Stomach (tissue), 19 donors: ENCODE measurements at places on chromosomes 1 and 21. TPM values are rescaled to one million over a fixed set of nuclear protein-coding genes. Genes with fewer than 3 reads are reported as not detected.

FAAH gene
- 52.9 TPM for total RNA-seq

ENAH gene
- total RNA-seq: 70.1 TPM

GRCh38 chr1:230169454-230170152 is 102.6 kb downstream of the GALNT2 start:
- H3K36me3 ChIP-seq: no peaks in the 10 kb centered on the region
- peaks cover 48% of the 10 kb centered on the region for H3K4me1 ChIP-seq
- peak overlapping the region; percentile 20 for H3K4me3 ChIP-seq
- H3K27me3 ChIP-seq: no peaks in the 10 kb centered on the region
- DNase-seq: peak; percentile 47

- H3K4me3 ChIP-seq: no peak overlapping the region
- H3K27me3 ChIP-seq: no peaks in the 10 kb centered on the region
- peak; percentile 62 for DNase-seq
- no peaks in the 10 kb centered on the region for H3K36me3 ChIP-seq
Observed at GRCh38 chr1:206050655-206051235, 2.2 kb upstream of the RHEX start.

DNA sequence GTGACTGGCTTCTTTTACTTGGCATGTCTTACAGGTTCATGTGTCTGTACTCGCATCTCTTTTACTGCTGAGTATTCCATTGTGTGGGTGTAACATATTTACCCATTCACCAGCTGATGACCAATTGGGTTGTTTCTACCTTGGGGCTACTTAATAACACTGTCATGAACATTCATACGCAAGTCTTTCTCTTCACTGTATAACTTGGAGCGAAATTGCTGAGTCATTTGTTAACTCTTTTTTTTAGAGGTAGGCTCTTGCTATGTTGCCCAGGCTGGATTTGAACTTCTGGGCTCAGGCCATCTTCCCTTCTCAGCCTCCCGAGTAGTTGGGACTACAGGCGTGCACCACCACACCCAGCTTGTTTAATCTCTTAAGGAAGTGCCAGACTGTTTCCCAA is 6.5 kb downstream of the PYCR2 start:
- peaks cover 19% of the 10 kb centered on the region for H3K4me1 ChIP-seq
- H3K36me3 ChIP-seq: peaks cover 80% of the 10 kb centered on the region
- H3K4me3 ChIP-seq: no peak overlapping the region
- H3K27ac ChIP-seq: no peak overlapping the region
- no peak for DNase-seq

AMPD1 gene
- total RNA-seq: not detected

GRCh38 chr1:9733160-9733789 is 81.7 kb downstream of the PIK3CD start:
- H3K4me3 ChIP-seq: no peak overlapping the region
- no peak for DNase-seq
- no peaks in the 10 kb centered on the region for H3K27me3 ChIP-seq
- peaks cover 6% of the 10 kb centered on the region for H3K4me1 ChIP-seq
- peaks cover 100% of the 10 kb centered on the region for H3K36me3 ChIP-seq

GRCh38 chr1:193569096-193569982 is 382.9 kb upstream of the B3GALT2 start:
- DNase-seq: peak; percentile 16
- H3K27me3 ChIP-seq: no peaks in the 10 kb centered on the region
- no peaks in the 10 kb centered on the region for H3K36me3 ChIP-seq
- no peak overlapping the region for H3K27ac ChIP-seq
- H3K4me1 ChIP-seq: no peaks in the 10 kb centered on the region

- DNase-seq: peak; percentile 22
- H3K4me1 ChIP-seq: no peaks in the 10 kb centered on the region
- no peak overlapping the region for H3K4me3 ChIP-seq
- H3K27ac ChIP-seq: no peak overlapping the region
- peaks cover 11% of the 10 kb centered on the region for H3K27me3 ChIP-seq
Observed at GRCh38 chr1:53370369-53370961, 42.6 kb upstream of the LRP8 start.

ADORA3 gene
- total RNA-seq: 6.1 TPM

- no peaks in the 10 kb centered on the region for H3K4me1 ChIP-seq
- no peaks in the 10 kb centered on the region for H3K27me3 ChIP-seq
- H3K27ac ChIP-seq: no peak overlapping the region
Observed at GRCh38 chr21:14718951-14719350, 172.8 kb upstream of the SAMSN1 start.

GRCh38 chr1:168742386-168742785 is 13.4 kb upstream of the DPT start:
- DNase-seq: no peak
- H3K4me1 ChIP-seq: no peaks in the 10 kb centered on the region
- H3K36me3 ChIP-seq: no peaks in the 10 kb centered on the region
- no peaks in the 10 kb centered on the region for H3K27me3 ChIP-seq

- H3K27me3 ChIP-seq: no peaks in the 10 kb centered on the region
- no peak overlapping the region for H3K4me3 ChIP-seq
- no peaks in the 10 kb centered on the region for H3K4me1 ChIP-seq
- no peaks in the 10 kb centered on the region for H3K36me3 ChIP-seq
- no peak overlapping the region for H3K27ac ChIP-seq
- DNase-seq: no peak
Observed at GRCh38 chr21:38861056-38861455, 55.3 kb downstream of the ETS2 start.

GRCh38 chr1:18535391-18536210 is 54.9 kb downstream of the KLHDC7A start:
- H3K4me1 ChIP-seq: peaks cover 25% of the 10 kb centered on the region
- no peaks in the 10 kb centered on the region for H3K36me3 ChIP-seq

ST3GAL3 gene
- total RNA-seq: 19.3 TPM

DNA sequence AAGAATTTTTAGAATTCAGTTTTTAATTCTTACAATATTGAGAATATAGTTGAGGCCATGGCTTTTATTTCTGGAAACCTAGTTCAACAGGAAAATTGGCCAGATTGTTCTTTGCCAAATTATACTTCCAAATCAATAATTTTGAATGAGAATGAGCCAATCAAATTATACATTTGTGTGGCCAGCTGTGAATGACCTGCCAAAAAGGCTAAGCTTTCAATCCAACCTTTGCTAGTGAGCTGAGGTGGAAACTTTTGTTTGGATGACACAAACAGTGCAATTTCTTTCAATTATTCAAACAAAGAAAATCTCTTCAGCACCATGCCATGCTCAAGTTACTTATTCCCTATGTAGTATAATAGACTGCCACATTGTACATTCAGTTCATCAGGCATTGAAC is 167.8 kb downstream of the PATJ start:
- no peaks in the 10 kb centered on the region for H3K36me3 ChIP-seq
- no peaks in the 10 kb centered on the region for H3K4me1 ChIP-seq
- no peak overlapping the region for H3K4me3 ChIP-seq
- no peak for DNase-seq

GRCh38 chr1:113666126-113666525 is 93.2 kb downstream of the PHTF1 start:
- H3K27ac ChIP-seq: no peak overlapping the region
- DNase-seq: no peak
- no peaks in the 10 kb centered on the region for H3K27me3 ChIP-seq
- H3K4me3 ChIP-seq: no peak overlapping the region

DNA sequence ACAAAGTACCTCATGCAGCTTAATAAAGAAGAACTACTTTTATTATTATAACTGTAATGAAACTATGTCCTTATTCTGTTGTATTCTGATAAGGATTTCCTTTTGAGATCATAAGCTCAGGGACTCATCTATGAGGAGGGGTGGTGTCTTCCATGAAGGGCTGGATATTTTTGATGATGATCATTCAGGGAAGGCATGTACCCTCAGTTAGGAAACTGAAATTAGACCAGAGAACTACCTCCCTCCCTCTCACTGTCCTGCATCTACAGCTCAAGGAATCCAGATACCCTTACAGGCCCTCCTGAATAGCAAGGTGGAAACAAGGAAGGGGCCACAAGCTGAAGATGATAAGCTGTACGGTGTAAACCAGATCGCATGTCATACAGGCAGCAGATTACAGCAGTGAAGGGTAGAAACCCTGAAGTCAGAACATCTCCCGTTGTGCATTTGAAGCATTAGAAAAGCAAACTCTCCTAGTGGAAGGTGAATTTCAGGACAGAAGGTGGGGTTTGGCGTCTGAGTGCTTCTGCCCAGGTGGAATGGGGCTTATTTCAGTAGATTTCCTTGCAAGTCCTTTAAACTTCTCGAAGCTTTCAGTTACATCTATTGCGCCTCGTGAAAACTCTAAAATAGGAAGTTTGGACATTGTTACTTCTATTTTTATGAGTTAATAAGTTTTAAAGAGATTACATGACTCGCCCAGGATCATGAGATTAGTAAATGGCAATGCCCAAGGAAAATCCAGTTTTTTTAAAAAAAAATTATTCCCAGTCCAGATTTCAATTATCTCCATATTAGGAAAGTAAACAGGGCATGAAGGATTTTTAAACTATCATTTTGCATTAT is 101.1 kb upstream of the HNRNPU start:
- H3K27me3 ChIP-seq: no peaks in the 10 kb centered on the region
- no peak for DNase-seq
- no peak overlapping the region for H3K4me3 ChIP-seq
- no peak overlapping the region for H3K27ac ChIP-seq
- H3K4me1 ChIP-seq: peaks cover 27% of the 10 kb centered on the region
